Activated effector memory CD4-positive, alpha-beta T cell treated with Interleukin-2 at 50 U/mL for 16 hours (primary cell): ENCODE measurements at places on chromosomes 12 and 14.

DNA sequence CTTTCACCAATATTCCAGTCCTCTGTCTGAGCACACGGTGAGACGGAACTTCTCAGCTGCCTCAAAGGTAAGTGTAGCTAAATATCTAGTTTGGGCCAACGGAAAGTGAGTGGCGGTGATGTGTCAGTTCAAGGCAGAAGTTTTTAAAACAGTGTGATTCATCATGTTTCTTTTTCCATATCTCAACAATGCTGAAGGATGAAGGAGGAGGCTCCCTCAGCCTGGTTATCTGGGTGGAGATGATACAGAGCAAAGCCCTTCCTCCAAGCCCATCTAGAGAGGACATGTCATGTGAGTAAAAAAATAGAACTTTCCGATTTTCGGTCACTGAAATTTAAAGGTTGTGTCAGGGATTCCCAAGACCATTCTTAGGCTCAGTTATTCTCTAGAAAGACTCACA is 13.1 kb upstream of the ANP32D start:
- DNase-seq, result no peak

DNA sequence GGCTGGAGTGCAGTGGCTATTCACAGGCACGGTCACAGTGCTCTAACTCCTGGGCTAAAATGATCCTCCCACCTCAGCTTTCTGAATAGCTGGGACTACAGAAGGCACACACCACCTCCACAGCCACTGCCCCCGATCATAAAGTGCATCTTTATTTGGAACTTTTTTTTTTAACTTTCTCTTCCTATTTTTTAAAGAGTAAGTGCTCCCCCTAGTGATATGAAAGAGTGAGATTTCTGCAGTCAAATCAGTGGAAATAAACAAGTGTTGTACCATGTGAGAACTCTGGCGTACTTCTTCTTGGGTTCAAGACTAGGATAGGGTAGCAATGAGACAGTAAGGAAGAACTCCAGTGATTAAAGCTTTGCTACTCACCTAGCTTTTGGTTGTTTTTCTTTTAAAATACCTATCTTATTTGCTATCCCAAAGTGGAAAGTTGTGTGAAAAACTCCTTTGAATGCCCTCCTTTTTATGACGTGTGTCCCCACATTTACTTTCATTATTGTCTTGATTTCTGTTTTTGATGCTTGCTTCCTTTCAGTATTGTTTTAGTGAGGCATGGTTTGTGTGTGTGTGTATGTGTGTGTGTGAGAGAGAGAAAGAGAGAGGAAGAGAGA is 6.6 kb downstream of the PPP4R4 start:
- DNase-seq, result no peak

DNA sequence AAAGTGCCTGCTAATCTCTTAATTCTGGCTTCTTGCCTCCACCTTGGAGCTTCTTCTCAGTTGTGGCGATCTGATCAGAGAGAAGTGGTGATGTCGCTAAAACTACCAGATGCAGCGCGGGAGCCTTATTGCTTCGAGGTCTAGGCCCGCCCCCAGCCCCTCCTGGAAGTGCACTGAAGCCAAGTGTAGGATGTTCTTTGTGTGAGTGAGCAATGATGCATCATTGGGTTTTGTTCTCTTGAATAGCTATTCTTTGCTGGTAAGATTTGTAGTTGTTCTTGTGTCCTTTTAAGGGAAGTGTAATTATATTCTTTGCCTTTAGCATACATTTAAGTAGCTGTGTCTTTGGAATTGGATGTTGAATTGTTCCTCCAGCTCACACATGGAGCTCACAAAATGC is 35.8 kb downstream of the MTHFD1 start:
- no peak for DNase-seq

DNA sequence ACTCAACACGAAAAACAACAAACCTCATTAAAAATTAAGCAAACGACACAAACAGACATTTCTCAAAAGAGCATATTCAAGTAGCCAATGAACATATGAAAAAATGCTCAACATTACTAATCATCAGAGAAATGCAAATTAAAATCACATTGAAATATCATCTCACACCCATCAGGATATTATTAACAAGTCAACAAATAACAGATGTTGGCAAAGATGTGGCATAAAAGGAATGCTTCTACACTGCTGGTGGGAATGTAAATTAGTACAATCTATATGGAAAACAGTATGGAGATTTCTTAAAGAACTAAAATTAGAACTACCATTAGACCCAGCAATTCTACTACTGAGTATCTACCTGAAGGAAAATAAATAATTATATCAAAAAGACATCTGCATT is 182.2 kb downstream of the KITLG start:
- DNase-seq, result no peak

- no peak for DNase-seq
Measured at GRCh38 chr12:20716037-20716436, 20.9 kb downstream of the SLCO1C1 start.

DNA sequence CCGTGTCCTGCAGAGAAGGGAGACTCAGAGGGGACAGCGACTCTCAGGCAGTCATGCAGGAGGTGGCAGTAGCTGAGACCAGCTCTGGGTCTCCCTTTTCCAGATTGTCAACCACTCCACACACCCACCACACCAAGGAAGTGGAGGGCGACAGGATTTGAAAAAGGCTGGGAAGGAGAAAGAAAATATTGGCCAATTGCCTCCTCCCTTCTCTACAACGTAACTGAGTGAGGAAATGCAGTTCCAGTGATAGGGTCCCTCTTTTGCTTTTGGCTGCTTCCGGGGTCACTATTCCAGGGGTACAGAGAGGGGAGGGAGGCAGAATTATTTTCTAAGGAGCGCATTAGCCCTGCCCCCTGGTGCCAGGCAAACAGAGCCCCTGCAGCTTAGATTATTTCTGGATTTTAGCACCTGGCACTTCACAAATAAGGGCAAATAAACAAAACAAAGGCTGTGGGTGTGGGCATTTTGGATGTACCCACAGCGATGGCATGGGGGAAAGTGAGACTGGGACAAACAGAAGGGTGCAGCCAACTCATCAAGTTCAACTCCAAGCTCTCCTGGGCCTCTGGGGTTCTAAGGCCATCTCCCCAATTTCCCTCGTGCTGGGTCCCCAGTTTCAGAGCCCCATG is 20.4 kb downstream of the ASB2 start:
- no peak for DNase-seq

DNA sequence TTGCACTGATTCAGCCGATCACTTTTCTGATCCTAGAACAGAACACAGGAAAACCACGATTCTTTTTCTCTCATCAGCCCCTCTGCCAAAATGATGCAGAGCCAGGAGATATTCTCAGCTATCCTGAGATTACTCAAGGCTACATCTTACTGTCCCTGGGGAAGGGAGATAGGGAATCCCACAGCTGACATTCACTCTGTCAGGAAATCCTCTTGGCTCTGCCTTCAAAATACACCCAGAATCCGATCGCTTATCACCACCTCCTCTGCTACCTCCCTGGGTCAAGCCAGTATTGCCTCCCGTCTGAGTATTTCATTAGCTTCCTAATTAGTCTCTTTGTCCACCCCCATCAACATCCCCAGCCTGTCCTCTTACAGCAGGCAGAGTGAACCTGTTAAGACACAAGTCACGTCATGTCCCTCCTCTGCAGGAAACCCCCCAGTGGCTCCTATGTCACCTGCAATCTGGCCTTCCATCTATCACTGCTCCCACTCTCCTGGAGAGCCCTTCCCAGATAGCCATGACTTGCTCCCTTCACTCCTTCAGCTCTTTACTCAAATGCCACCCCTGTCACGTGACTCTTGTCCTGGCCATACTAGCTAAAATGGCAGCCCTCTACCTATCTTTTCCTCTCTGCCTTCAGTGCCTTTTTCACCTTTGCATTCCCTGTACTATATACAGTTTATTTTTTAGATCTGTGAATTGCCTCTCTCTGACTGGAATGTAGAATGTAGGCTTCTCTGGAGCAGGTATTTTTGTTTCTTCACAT is 70.3 kb downstream of the GALNT4 start:
- no peak for DNase-seq

GRCh38 chr12:51351913-51352532 is 5.5 kb upstream of the CELA1 start:
- no peak for DNase-seq

DNA sequence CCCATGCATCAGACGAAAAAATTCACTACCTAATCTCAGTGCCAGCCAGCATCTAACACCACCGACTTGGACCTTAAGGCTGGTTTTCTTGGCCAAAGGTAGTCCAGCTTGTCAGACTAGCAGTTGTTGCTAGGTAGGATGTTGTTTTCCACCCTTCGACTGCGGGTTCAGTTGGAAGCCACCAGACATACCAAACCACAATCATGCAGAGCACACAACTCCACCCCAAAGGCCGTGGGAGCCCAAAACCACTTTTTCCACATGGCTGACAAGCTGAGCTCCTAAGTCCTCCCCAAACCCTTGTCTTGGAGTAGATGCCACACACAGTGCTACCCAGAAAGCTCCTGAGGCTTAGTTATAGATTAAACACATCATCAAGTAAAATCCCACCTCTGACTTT is 46.8 kb downstream of the LRIG3 start:
- DNase-seq, result no peak

DNA sequence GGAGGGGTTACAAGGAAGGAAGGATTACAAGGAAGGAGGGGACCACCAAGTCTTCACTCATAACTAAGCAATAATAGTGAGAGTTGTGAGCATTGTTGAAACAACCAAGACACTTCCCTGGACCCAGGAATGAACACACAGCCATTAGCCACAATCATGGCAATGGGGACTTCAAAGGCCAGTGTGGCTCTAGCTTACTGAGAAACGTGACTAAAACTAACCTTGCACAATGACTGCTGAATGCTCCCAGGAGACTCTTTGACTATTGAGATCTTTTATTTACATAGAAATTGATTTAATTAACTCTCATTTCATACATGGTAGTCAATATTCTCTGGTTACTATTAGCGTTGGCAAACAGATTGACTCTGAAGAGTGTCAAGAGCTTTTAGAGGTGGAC is 263.0 kb upstream of the SOX5 start:
- no peak for DNase-seq

- DNase-seq, result no peak
Measured at GRCh38 chr12:124510301-124510970, 57.0 kb downstream of the NCOR2 start.
